ENCODE measurements at places on chromosomes 12 and 14.

DNA sequence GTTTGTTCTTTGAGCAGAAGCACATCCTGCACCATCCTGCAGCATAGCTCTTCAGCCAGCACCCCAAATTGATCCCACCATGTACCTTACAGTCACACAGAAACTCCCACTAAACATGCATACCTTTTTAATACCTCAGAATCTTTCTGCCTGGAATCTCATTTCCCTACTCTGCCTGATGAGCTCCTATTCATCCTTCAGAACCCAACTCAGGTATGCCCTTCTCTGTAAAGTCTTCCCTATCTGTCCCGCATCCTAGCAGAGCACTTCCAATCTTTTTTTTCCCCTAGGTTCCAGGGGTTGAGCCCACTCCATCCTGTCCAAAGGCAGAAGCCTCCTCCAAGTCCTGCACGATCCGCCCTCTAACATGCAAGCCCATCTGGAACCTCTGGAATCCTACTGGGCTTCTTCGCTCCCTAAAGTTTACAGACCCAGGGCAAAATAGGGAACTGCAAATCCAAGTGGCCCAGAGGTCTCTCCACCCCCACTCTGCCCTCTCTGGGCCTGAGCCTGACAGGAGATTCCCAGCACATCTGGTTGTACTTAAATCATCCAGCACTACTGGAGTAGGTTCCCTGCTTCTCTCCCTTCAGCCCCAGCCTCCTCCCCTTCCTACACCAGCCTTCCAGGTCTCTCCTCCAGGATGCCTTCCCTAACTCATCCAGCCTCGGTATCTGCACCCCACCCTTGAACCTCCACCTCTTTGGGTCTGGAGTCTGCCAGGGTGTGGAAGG is 4.1 kb upstream of the FIGNL2 start:
- DNase-seq = no peak

DNA sequence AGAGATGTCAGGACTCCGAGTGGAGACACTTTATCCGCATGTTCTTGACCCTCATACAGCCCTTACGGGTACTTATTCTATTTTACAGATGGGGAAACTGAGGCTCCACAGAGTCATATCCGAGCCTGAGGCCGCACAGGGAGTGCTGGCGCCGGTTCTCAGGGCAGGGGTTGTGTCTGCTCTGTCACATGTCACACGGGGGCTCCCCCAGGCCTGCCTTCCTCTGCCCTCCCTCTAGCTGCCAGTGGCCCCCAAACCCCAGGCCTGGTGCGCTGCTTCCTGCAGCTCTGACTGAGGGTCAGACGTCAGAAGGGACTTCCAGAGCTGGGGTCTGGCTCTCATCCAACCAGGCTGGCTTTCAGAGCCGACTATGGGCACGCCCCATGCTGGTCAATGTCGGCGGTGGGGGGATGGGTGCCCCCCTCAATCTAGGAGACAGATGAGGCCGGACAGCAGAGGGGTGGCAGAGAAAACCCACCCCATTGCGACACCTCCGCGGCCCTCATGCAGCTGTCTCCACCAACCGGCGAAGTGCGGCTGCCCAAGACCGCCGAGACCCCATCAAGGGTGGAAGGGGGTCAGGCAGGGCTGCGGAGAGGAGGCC is 811 bp upstream of the INF2 start:
- no peak for DNase-seq

GRCh38 chr12:7678744-7679143 is 13.0 kb upstream of the APOBEC1 start:
- DNase-seq = no peak

GRCh38 chr14:68214431-68214830 is 394.9 kb downstream of the RAD51B start:
- no peak for DNase-seq

DNA sequence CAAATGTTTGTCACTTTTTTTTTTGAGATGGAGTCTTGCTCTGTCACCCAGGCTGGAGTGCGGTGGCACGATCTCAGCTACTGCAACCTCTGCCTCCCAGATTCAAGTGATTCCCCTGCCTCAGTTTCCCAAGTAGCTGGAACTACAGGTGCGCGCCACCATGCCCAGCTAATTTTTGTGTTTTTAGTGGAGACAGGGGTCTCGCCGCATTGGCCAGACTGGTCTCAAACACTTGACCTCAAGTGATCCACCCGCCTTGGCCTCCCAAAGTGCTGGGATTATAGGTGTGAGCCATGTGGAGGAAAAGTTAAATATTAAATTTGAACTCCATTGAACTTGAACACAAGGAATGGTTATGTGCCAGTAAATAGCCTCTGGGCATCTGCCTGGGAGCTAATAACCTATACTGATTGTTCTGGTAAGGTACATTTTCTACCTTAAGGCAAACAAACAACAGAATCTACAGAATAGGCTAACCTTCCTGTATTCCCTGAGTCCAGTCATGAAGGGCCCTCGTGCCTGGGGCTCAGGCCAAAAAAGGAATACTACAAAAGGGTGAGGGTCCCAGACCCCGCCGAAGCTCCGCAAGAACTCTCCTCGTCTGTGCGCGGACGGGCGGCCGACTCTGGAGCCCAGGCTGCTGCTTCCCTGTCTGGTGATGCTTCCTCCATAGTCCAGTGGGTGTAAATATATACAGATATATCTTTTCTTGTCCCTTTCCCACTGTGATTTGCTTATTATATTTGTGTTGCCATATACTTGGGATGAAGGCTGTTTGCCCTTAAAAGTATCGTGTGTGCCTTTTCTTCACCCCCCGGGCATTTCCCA is 74.0 kb upstream of the EIF5 start:
- DNase-seq = no peak

- no peak for DNase-seq
Observed at GRCh38 chr14:22897357-22897756, 14.3 kb downstream of the REM2 start.

DNA sequence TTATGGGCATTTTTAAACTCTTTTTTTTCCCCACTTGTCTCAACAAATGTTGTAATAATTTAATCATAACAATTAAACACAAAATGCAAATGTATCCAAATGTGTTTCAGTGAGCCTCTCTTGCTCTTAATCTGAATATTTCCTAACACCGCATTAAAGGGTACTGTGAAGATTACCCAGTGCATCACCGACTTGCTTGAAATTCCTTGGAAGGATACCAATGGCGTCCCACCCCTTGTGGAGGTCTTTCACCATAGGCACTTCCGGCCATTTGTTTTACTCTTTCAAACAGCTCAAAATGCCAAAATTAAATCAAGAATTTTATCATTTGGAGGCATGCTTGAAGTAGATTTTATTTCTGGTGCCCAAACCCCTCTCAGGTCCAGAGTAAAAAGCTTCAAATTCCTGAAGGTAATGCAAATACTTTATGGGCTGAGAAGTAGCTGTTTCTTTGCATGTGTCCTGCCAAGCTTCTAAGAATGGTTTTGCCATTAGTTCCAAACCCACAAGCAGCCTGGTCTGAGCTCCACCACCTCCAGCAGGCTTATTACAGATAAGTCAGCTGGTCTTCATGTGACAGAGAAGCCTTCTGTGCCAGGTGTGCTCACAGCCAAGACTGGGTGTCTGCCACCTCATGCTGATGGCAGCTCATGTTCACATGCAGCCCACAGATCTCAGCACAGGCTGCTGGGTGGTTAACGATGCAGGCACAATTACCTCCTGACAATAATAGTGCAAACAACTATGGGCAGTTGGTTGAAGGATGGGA is 16.4 kb upstream of the NUDT4 start:
- DNase-seq = no peak

DNA sequence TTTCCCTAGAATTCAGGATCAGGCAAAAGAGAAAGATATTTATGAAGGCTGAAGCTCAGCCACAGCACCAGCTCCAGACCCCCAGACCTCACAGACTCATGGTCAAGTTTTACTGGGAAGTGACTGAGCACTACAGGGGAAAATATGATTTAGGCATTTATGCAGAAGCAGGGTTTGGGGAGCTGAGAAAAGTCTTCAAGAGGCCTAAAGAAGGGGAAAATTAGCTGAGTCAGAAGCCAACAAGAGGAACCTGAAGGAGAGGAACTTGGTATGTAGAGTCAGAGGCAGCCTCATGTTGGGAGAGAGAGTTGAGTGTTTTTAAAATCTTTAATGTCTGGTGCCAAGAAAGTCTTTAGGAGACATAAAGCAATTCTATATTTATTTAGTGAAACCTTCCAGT is 63.0 kb downstream of the FOS start:
- no peak for DNase-seq

- no peak for DNase-seq
Observed at GRCh38 chr14:39034481-39035296, 68.3 kb downstream of the SEC23A start.

DNA sequence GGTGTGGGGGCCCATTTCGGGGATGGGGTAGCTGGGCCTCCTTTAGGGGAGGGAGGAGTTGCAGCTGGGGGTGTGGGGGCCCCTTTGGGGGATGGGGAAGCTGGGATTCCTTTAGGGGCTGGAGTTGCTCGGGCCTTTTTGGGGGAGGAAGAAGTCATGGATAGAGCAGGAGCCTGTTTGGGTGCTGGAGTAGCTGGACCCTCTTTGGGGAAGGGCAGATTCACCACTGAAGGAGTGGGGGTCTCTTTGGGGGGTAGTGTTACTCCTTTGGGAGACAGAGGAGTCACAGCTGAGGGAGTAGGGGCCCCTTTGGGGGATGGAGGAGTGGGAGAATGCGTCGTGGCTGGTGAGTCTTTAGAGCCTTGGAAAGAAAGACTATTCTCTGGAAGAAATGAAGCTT is 6.5 kb downstream of the NACA start:
- no peak for DNase-seq

DNA sequence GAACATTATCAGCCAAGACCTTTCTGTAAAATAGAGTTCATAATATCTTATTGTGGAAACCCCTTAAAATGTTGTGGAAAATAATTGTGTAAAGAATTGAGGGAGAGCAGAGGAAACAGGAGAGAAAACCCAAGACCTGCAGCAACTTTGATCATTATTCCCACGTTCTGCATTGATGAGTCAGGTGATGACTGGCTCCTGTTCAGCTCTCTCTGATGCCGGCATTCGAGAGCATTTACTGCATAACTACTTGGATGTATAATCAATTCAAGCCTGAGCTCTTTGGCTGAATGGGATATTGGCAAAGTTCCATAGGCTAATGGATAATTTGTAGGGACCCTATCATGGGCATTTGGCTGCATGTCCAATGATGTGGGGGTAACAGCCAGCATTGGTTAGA is 176.3 kb upstream of the ARID2 start:
- no peak for DNase-seq

DNA sequence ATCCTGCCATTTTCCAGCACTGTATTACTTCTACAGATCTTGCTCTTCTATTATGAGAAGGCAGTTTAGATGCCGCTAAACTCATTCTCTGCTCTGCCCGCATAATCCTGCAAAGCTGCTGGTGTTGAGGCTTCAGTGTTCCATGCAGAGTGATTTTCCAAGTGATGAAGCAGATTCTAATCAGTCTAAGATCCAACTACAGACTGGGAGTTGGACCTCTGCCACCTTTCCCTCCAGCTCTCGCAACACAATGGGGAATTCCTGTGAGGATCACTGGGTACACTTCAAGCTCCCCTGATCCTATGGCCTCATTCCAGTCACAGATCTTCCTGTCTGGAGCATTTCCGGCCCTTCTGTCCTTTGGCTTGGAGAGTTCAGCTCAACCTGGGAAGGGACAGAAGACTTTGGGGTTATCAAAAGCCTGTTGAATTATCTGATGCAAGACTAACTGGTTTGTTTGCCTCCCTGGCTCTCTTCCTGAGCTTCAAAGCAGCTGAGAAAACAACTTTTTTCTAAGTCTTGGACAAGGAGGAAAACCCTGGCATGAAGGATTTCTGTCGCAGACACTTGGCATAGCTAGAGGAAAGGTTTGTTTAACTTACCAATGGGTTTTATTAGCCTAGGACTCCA is 333.9 kb downstream of the ZFP36L1 start:
- DNase-seq = peak; percentile 30

DNA sequence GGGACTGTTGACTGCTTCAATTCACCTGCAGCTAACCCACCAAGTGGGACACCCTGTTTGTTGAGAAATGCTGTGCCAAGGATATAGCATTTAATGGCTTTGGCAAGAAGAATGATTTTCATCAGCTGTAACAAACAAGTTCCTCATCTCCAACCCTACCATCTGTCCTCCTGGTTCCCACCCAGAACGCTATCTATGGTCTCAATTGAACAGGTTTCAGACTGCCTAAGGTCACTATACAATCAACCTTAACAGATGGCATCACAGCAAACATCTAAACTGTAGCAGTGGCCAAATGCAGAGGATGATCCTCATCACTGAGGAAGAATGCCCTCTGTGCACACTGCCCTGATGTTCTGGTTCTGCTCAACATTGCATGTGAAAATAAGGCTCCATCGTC is 546.2 kb upstream of the FOXG1 start:
- no peak for DNase-seq

- DNase-seq = no peak
Observed at GRCh38 chr12:97476255-97476654, 13.7 kb downstream of the RMST start.

DNA sequence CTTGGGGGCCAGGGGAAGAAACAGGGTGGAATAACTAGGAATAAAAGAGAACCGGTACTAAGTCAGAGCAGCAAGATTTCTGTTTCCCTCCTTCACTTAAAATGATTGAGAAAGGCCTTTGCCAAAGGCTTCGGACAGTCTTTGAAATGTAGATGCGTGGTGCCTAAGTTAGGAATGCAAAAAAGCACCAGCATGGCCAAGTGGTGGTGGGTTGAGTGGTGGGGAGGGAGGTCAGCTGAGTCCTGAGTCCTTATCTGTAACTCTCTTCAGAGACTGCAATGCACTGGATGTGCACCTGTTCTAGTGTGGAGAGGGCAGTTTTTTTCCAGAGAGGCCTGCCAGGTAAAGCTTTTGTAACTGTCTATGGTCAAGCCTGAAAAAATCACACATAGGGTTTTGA is 919.9 kb downstream of the FSCB start:
- no peak for DNase-seq

DNA sequence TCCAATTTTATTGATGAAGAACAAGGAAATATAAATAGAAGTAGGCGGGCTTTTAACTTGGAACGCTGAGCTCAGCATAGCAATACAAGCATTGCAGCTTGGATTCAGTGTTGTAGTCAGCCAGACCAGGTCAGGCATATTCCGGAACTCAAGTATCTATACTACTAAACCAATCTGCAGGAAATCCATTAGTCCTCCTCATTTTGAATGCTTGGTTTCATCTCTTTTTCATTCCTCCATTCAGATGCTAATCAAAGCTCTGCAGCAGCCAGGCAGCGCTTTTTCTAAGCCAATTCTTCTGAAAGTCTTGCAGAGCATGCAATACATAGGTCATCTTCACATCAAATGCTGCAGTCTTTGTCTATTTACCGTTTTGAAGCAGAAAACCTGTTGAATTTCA is 49.0 kb downstream of the KIF21A start:
- no peak for DNase-seq

DNA sequence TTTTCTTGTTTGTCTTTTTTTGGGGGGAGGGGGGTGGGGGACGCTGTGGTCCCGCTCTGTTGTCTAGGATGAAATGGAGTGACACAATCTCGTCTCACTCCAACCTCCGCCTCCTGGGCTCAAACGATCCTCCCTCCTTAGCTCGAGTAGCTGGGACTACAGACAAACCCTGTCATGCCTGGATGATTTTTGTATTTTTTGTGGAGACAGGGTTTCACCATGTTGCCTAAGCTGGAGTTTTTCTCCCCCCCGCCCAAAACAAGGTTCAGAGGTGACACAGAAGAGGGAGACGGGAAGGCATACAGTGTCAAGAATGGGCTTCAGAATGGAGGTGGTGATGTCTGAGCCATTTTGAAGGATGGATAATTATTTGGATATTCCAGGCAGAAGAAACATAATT is 116.9 kb upstream of the ATF1 start:
- no peak for DNase-seq

- DNase-seq = no peak
Observed at GRCh38 chr12:28089338-28089737, 100.9 kb upstream of the CCDC91 start.

- no peak for DNase-seq
Observed at GRCh38 chr14:105894125-105894977, 368.0 kb downstream of the TMEM121 start.

Measured in H54 (cell line).